ENCODE measurements at places on chromosomes 12 and 14.

DNA sequence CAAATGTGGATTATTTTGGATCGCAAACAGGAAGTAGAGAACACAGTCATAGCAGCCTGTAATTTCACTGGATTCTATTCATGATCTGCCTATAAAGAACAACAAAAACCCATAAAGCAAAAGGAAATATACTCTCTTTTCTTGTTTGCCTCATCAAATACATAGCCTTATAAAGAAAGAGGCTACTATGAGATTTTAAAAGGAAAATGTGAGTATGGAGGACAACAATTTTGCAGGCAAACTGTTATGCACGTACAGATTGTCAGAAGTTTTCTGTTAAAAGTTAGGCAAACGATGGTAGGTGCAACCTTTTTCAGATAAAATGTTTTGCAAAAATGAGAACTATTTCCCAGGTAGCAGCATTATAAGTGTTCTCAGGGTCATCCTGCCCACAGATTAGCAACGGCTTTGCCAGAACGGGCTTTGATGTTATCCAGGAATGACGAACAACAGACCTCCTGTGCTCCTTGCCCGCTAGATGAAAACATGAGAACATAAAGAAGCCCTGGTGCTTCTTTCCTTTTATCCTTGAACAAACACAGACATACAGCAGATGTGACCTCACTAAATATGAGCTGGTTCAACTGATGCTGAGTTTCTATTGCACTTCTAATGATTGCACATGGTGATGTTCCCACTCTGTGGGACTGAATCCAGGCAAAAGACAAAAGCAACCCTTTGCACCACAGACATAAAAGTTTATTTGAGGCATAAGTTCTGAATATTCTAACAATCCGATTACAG, 88.1 kb downstream of the ITPR2 start:
- DNase-seq = no peak

- no peak for DNase-seq
Observed at GRCh38 chr12:49920241-49920914, 16.7 kb upstream of the FAIM2 start.

DNA sequence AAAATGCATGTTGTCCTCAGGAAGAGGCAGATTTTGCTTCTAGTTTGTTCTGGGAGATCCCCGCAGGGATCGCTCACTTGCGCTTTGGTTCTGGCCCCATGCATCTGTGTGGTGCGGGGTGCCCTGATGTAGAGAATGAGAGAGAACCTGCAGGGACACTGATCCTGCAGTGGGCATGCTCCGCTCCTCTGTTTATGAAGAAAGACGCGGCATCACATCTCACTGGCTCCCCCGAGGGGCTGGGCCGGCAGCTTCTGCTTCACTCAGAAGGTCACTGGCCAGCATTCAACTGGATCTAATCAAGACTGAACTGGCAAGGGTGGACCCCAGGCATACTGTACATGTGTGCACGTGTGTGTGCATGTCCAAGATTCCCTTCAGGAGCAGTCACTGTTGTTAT, 164.2 kb downstream of the CALM1 start:
- DNase-seq = no peak

DNA sequence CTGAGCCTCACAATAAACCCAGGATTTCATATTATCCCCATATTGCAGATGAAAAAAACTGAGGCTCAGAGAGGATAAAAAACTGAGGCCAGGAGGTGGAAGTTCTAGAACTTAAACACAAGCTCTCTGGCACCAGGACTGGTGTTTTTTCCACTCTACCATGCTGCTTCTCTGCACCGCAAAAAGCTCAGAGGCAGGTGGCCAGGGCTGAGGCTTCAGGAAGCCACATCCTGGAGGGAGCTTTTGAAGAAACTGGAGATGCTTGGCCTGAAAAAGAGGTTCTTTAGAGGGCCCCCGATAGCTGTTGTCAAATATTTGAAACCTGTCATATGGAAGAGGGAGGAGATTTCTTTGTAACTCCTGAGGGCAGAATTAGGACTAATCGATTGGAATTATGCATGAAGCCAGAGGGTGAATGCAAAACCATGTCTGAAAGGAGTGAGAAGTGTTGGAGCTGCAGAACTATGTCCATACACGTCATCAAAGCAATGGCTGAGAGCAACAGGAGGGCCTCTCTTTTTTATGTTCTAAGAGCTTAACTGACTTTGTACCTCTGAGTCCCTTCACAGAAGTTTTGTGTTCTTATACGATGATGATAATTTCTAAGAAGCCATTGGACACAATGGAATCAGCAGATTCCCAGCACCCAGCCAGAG, 448.6 kb downstream of the FUT8 start:
- DNase-seq = no peak

GRCh38 chr12:12273291-12273957, 6.6 kb upstream of the LRP6 start:
- DNase-seq = no peak

DNA sequence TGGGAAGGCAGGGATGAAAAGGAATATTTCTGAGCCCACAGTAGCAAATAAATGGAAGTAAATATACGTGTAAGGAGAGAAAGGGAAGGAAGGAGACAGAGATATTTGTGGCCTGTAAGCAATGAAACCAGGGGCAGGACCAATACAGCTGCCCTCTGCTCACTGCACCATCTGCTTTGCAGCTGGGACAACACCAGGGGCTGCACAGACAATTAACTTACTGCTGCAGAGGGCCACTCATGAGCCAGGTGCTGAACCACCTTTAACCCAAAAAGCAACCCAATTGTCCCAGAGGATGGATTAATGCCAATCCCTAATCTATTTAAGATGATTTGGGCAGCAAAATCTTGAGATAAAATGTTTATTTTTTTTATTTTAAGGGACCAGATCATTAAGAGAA, 30.6 kb upstream of the TMX1 start:
- no peak for DNase-seq

GRCh38 chr12:90268574-90268973, 559.9 kb upstream of the ATP2B1 start:
- DNase-seq = no peak

DNA sequence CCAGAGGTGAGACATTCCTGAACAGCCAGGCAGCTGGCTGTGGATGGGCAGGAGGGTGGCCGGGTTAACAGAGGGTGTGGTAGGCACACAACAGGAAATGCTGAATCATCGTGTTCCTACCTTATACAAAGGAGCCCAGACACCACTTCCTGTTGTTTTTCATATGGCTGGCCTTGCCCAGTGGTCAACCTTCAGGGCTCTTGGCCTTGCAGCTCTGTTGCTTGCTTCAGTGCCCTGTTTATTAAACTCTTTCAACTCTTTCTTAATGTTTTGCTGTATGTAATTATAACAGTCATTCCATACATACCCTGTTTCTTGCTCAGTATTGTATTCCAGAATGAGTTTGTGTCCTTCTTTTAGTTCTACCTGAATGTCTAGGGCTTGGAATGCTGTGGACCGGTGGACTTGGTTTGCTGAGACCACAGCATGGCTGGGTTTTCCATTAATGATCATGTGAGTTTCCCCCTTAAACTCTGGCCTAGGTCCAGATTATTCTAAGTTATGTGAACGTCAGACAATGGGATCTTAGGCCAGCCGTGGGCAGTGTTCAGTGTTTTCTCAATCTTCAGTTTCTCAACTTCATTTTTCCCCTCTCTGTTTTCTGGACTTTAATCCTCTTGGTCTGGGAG, 11.9 kb downstream of the CFAP54 start:
- no peak for DNase-seq

DNA sequence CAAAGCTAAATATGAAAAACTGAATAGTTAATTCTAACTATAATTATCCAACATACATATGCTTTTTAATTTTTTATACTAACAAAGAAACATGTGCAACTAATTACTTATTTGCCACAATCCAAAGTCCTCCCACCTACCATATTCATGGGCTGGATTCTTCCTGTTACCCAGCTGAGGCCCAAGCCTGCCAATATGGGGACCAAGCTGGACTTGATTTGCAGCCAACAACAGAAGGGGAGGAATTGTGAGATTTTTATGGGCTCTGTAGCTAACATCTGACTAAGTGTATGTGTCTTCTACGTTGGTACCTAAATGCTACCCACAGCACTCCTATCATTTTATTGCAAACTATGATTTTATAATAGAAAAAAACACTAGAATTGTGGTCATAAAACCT, 13.1 kb upstream of the ANKS1B start:
- no peak for DNase-seq

DNA sequence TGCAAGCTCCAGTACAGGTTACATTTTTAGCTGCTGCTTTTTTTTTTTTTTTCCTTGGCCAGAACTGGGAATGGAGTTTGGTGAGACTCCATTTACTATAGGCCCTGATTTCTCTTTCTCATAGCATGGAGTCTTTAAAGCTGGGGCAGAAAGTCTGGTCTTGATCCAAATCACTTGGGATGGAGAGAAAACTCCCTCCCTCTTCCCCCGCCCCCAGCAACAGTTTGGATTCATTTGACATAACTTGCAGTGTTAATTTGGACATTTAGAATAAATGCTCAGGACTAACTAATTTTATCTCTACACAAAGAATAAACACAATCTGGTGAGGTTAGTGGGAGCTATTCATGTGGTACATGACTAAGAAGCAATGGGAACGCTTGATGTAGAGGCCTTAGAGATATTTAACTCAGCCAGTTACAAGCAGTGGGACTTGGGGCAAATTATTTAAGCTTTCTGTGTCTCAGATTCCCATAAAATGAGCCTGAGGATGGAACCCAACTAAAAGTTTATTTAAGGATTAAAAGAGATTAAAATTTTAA, 107.3 kb upstream of the ARHGAP5 start:
- DNase-seq = no peak

DNA sequence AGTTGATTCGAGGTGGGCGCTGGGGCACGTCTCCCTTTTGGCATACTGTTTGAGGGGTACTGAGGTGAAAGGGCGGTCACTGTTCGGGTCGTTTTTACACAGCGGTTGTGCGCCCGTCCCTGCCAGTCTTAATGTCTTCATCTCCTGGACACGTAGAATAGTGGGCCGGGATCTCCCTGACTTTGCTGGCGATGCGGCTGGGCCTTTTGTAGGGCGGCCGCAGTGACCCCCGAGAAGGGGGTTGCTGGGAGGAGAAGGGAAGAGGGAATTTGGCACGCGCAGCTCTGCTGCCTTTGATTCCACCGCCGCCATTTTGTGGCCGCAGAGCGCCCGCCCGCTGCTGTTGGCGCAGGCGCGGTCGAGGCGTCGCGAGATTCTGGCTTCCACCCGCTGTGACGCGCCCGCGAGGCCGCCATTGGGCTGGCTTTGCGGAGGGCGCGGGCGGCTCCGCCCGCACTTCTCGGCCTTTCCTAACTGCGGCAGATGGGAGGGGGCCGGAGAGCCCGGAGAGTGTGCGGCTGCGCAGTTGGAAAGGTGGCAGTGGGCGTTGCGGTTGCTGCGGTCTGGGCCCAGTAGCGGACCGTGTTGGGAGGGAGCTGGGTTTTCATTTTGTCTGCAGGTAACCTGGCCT, 542 bp downstream of the SRSF5 start:
- DNase-seq = peak; percentile 96

GRCh38 chr12:53481939-53482586, 17.2 kb downstream of the MAP3K12 start:
- no peak for DNase-seq

DNA sequence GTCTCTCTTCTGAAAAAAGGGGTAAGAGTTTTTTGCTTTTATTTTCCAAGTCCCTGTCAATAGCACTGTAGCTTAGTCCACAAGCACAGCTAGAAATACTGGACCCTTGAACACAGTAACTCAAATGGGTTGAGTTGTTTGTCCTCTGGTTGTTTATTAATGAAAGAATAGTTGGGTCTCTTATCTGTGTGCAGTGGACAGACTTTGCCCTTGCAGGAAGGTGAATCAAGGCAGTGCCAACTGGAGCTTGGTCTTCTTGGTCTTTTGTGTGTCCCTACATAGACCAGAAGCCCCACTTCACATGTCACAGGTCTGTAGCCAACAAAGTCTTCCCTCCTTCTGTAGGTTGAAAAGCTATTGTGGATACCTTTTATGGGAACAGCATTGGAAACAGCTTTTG, 322.0 kb downstream of the AACS start:
- DNase-seq = no peak

- DNase-seq = peak; percentile 76
Observed at GRCh38 chr14:53900499-53900898, 56.1 kb downstream of the BMP4 start.

- no peak for DNase-seq
Observed at GRCh38 chr12:19075711-19076340, 53.7 kb upstream of the PLEKHA5 start.

GRCh38 chr12:43407816-43408645, 144.0 kb downstream of the ADAMTS20 start:
- DNase-seq = no peak

GRCh38 chr12:15218794-15219193, 2.4 kb downstream of the RERG start:
- no peak for DNase-seq

DNA sequence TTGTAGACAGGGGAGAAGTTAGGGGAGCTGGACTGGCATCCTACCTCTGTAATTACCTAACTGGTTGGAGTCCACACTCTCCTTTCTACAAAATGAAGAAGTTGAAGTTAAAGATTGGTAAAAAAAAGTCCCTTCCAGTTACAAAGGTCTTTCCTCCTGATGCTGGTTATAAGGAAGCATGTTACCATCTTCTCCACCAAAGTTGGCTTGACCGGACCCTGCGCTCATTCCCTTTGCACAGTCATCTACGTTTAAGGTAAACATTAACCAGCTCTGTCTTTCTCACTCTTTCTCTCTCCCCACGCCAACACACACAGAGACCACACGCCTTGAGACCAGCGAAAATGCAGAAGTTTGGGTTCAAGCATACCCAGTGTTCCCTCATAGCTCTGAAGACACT, 11.9 kb downstream of the FBLN5 start:
- DNase-seq = no peak

- DNase-seq = no peak
Observed at GRCh38 chr12:92224685-92225331, 79.2 kb upstream of the BTG1 start.

GRCh38 chr12:40313928-40314327, 89.1 kb downstream of the LRRK2 start:
- no peak for DNase-seq

GRCh38 chr14:50397390-50398188, 908 bp upstream of the CDKL1 start:
- no peak for DNase-seq

DNA sequence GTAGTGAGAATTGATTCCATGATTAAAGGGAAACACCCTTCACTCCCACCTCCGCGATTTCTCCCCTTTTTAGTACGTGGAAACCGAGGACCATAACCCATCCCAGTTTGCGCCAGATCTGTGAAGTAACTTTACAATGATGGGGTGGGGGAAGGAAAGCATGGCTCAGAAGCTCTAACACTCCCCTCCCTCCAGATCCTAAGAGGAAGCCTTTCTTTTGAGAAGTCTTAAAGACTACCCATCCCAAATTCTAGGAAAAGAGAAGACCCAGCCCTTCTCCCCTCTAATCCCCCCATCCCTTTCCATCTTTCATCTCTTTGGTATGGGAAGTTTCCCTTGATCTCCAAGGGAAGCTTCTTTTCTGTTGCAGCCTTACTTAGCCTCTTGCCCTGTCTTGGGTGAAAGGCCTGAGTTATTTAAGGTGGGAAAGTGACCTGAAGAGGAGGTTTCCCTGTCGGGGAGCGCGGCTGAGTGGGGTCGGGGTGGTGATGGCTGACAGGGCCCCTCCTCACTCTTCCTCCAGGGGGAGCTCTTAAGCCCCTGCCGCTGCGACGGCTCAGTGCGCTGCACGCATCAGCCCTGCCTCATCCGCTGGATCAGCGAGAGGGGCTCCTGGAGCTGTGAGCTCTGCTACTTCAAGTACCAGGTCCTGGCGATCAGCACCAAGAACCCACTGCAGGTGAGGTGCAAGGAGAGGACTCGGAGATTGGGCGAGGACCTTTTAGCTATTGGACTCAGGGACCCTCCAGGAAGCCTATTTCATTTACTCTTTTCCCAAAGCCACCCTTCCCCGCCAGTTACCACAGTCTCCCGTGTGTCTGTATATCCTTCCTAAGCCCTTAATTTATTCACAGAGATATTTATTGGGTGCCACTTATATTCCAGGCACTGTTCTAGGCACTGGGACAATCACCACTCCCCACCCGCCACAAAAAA, 1.8 kb downstream of the MARCHF9 start:
- peak; percentile 58 for DNase-seq
